ENCODE measurements at places on chromosomes 2 and 18.

DNA sequence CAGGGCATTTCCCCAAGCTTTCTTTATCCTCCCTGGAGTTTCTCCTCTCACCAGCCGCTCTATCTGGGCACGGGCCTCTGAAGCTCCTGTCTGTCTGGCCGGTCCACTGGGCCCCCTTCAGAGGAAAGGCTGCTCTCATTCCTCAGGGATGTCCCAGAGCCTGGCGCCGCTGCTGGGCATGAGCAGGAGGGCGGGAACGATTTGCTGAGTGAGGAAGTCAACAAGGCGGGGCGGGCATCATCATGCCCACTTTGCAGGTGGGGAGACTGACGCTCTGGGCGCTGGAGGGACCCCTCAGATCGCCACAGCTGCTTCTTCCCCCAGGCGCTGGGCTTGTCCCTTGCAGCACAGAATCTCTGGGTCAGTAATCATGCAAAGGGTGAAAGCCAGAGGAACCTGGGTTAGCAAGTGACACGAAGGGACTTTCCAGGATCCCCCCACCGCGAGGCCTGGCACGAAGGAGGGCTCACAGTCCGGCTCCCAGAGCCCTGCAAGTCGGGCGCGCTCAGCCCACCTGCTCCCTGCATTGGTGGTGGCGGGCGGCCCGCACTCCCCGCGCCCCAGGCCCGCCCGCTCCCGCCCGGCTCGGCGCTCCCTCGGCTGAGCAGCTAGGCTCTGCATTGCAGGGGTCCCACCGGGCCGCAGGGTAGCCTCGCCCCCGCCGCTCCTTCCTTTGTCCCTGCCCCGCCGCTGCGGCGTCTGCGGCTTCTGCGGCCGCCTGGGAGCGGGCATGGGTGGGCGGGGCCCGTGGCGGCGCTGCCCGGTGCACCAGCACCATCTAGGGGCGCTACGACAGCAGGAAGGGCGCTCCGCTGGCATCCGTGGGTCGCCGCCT is 157.8 kb downstream of the CYRIA start:
- DNase-seq: no peak

GRCh38 chr2:117980783-117981676 is 32.8 kb downstream of the CCDC93 start:
- peak; percentile 94 for DNase-seq

GRCh38 chr2:163324677-163325076 is 411.1 kb downstream of the FIGN start:
- DNase-seq: no peak

DNA sequence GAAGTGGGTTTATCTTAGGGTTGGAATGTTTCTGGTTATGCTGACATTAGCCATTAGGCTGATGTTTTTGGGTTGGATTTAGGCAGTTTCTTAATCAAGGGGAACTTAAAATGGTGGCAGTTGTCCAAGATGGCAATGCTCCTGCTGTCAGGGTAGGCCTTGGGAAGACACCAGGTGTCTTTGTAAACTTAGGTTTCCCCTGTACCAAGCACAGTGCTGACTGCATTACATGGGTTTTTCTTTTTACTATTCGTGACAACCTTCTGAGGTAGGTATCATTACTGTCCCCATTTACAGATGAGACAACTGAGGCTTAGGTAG is 528 bp upstream of the ATG16L1 start:
- DNase-seq: no peak

GRCh38 chr18:903701-904100 is 970 bp upstream of the ADCYAP1 start:
- peak; percentile 42 for DNase-seq

DNA sequence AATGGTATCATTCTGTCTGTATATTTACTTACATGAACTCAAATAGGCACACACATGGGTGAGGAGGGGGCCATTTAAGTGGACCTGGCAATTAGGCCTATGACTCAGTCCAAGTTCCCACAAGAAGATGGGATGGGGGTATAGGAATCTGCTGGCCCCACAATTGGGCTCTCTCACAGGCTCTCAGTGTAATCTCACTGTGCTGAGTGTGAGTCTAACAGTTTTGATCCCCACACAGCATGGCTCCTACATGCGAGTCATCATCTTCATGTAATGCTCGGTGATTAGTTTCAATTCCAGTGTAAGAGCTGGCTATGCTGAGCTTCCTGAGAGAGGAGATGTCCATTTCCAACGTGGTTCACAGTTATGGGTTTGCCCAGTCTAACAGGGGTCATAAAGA is 114.0 kb downstream of the GATA6 start:
- DNase-seq: peak; percentile 57

- DNase-seq: peak; percentile 99
These were observed 31.8 kb downstream of the KLF7 start for GRCh38 chr2:207133820-207134519.

GRCh38 chr2:45739796-45740485 is 88.5 kb downstream of the PRKCE start:
- peak; percentile 70 for DNase-seq

- DNase-seq: no peak
These were observed 9.3 kb downstream of the IL1R2 start for GRCh38 chr2:102000813-102001766.

- DNase-seq: peak; percentile 83
These were observed 38.4 kb downstream of the SPC25 start for GRCh38 chr2:168851674-168852320.

GRCh38 chr2:147623328-147623727 is 221.5 kb upstream of the ACVR2A start:
- no peak for DNase-seq

GRCh38 chr2:20818820-20819219 is 4.1 kb downstream of the LDAH start:
- no peak for DNase-seq

- peak; percentile 52 for DNase-seq
These were observed 39.0 kb downstream of the VAPA start for GRCh38 chr18:9952633-9953416.

- DNase-seq: no peak
These were observed 15.5 kb downstream of the COLEC11 start for GRCh38 chr2:3610415-3610814.

DNA sequence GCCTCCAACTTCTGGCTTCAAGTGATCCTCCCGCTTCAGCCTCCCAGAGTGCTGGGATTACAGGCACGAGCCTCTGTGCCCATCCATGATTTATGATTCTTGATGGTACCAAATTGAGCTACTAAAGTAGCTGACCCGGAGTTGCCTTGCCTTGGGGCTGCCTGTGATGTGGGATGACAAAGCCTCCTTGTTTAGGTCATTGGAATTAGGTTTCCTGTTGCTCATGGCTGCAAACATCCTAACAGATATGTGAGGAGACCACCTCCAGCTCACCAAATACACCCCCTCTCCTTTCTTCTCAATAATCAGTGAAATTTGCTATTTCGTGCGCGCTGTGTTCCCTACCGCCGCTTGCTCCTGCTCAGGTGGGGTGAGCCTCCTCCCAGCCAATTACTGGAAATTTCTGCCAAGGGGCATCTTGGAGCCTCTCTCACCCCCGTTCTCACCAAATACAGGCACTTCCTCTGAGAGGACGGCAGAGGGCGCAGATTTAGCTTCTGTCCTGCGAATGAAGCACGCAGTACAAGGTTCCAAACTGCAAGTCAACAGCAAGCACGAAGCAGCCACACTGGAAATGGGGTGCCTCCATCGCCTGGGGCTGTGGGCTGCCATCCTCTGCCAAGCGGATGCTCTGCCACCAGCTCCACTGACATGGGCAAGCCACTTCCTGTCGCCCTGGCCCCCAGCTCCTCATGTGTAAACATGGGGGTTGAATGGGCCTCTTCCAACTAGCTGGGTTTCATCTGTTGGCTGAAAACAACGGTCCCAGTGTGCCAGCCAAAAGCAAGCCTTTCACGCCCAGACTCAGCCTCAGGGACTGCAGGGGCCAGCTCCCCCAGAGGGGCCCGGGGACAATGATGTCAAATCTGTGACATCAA is 71.7 kb downstream of the NCAPH start:
- peak; percentile 80 for DNase-seq

- DNase-seq: no peak
These were observed 63.5 kb upstream of the RPE start for GRCh38 chr2:209938906-209939305.

- DNase-seq: peak; percentile 56
These were observed 37.2 kb upstream of the STAT1 start for GRCh38 chr2:191051177-191051576.

DNA sequence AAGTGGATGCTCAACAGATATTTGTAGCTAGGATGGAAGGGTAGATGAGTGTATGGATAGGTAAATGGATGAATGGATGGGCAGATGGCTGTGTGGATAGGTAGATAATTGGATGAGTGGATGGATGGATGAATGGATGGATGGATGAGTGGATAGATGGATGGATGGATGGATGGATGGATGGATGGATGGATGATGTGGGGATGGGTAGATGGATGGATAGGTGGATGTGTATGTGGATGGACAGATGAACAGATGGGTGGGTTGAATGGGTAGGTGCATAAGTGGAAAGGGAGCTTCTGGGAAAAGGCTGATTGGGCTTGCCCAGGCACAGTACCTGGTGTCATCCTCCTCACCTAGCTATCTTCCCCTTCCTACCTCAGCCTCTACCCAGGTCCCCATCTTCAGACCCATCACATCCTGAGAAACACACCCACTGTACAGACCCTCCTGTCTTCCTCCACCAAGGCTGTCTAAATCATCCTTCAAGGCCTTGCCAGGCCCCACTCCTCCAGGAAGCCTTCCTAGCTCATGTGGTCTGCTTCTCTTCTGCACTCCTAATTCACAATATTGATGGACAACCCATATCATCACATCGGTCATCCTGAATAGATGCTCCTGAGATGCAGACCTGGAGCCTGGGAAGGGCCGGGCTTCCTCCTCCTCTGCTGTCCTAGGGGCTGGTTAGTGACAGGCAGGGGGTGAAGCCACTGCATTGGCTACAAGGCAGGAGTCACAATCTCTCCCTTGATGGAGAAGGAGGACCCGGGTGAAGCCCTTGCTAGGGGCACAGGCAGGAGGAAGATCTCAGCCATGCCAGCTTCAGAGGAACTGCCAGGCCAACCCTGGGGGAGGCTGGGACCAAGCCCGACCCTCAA is 49.4 kb downstream of the SMAD7 start:
- DNase-seq: no peak

DNA sequence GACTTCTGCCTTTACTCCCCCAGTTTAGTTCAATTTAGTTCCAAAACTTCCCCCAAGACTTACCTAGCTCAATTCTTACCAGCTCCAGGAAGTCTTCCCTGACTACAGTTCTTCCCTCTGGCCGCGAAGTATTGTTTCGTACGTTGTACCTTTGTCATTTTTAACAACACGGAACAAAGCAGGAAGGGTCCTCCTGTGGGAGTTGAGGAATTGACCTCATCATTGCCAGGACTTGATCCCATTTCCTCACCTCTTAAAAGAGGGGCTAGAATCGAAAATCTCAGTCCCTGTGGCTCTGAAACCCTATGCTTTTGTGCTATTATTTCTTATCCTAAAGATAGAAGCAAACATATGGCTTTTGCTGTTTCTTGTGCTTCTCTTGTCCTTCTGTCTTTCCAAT is 187.1 kb downstream of the MYO3B start:
- no peak for DNase-seq

DNA sequence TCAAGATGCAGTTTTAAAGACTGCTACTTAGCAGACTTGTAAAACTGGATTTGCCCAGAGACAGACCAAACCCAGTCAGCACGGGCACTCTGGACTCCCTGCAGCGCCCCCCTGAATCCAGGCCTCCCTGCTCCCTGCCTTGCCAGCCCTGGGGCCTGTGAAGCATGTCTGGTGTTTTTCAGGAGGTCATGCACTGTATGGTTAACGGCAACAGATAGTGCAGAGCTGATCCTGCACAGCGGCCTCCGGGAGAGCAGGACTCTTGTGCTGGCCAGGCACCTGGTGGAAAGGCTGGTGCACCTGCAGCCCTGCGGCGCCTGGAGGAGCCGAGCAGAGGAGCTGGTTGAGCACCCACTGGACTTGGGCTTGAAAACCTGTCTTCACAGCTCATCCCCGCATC is 30.4 kb downstream of the HDAC4 start:
- no peak for DNase-seq

DNA sequence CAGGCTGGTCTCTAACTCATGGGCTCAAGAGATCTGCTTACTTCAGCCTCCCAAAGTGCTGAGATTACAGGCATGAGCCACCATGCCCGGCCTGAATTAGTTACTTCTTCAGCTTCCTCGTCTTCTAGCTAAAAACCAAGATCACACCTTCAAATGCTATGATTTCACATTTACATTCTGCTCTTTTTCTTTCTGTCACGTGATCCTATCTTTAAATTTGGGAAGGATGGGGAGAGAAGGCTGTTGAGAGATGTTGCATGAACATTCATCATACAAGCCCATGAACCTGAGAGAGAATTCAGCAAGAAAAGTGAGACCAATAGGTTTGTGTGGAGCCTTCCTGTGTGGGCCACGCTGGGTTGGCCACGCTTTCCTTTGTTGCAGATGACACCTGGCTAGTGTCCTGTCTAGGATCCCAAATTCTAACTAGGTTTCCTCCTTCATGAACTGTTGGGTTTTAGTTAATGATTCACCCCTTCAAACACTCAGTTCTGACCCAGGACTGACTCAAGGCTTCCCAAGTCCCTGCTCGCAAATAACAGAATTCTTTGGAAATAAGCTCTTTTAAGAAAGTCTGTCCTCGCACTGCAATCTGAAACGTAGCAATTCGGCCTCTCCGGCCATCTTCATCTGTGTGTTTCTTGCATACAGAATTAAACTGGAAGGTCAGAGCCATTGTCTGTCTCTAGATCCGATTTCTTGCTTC is 57.3 kb upstream of the CREB1 start:
- peak; percentile 51 for DNase-seq

DNA sequence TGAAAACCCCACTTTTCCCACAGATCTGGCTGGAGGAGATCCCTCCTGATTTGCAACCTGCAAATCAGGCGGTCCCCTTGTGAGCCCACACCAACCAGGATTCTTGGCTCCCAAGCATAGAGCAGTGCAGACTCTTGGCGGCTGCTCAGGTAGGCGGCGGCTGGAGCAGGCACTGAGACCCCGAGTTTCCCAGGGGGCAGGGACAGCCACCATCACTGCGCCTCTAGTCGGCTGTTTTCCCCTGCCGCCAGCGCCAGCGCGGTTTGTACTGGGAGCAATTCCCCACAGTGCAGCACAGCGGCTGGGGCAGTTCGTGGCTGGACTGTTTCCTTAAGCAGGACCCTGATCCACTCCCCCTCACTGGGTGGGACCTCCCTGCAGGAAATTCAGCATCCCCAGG is 323.3 kb downstream of the TRIB2 start:
- DNase-seq: no peak

DNA sequence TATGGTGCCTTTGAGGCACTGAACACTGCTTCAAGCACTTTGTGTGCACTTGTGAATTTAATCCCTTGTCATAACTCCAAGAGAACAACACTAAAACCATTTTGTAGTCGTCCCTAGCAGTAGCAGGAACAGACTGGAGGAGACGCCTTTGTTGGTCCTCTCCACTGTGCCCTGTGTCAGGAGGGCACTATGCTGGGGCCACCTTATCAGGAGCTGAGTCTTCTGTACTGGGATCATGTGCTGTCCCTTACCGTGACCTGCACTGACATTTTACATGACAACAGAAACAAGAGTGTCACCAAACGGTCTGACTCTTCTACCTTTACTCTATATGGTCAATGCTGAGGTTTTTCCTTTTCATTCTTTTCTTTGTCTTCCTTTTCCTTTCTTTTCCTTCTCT is 62.0 kb downstream of the ACOXL start:
- no peak for DNase-seq

DNA sequence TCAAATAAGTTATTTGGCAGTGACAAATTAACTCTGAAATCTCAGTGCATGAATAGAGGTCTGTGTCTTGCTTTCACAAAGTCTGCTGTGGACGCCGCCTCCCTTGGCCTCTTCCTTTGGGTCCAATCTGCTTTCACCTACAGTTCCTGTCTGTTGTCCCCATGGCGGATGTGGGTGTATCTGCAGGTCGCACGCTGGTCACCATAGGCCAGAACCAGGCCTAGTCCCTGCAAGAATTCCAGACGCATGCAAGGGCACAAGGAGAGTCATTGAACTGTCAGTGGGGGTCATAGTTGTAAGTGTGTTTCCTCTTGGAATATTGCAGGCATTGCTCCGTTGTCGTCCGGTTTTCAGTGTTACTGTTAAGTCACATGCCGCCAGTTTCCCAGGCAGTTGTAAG is 7.4 kb downstream of the SOCS6 start:
- no peak for DNase-seq
